ENCODE measurements at places on chromosomes 5 and 9.
A peak's percentile ranks its signal among the peaks of the same experiment; 100 is the strongest.

- DNase-seq: no peak
Observed at GRCh38 chr9:134396825-134397224, 70.6 kb downstream of the RXRA start.

GRCh38 chr5:143896966-143897365 is 85.0 kb downstream of the HMHB1 start:
- DNase-seq: peak; percentile 67

DNA sequence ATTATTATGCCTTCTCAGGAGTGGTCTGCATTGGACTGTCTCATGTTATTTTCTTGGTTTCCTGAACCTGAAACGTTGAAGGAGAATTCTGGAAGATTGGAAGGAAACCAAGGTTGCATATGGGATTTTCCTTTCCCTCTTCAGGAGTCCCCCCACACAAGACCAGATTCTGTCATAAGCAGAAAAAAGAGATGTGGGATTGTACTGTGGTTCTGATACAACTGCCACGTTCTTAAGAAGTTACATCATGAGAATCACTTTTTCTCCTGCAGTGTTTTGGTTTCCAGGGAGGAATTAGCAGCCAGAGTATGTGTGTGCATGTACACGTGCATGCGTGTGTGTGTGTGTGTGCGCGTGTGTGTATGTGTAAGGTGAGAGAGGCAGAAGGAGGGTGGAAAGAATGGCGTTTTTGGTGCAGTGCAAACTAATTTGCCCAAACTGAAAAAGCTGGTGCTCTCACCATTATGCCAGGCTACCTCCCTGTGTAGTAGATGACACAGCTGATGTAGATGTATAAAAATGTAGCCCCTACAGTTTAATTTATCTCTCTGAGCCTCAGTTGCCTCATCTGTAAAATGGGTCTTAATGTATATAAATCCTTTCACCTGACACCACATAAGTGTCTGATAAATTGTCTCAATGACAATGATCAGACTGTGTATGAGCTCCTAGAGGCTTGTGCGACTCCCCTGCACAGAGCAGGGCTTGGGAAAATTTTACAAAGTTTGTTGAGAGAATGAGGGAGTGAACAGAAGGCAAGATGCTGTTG is 38.6 kb downstream of the RALGPS1 start:
- DNase-seq: peak; percentile 47

GRCh38 chr5:76583163-76584047 is 39.8 kb downstream of the F2RL2 start:
- peak; percentile 39 for DNase-seq

- no peak for DNase-seq
Observed at GRCh38 chr5:35369965-35370790, 139.9 kb upstream of the PRLR start.

DNA sequence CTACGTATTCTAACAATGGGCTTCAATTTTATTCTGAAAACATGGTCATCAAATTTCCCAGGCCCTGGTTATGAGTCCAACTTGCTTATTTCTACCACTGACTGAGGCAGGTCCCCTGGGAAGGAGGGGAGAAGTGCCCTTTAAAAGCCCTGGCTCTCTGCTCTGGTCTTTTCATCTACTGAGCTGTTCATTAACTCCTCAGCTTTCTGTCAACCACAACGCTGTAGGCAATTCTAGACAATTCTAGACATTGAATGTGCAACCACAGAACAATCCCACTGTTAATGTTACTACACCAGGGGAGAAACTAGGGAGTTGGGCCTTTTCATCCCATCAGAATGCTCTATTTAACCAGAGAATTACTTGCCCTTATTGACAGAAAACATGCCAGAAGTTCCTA is 10.0 kb downstream of the MOCS2 start:
- DNase-seq: peak; percentile 30

DNA sequence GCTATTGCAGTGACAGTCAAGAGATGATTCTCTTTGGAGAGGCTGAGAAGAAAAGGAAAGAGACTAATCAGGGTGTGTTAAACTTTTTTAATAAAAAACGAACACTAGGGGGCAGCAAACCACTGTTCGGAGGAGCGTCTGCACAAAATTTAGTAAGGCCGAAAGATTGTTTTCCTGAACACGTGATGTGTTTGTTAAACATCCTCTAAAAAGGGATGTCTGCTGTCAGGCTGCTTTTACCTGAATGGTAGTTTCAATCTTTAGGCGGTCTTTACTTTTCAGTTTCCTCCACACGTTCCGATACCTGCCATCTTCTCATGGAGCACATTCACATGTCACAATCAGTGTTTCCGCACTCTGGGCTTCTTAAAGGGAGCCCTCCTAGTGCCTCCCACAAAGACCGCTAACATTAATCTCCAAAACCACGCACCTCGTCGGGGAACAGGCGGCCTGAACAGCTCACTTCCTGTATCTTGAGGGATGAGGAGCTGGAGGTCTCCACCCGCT is 125.2 kb downstream of the GPBP1 start:
- peak; percentile 91 for DNase-seq

GRCh38 chr5:67770431-67771025 is 445.0 kb upstream of the PIK3R1 start:
- DNase-seq: no peak

- no peak for DNase-seq
Observed at GRCh38 chr5:88948746-88949600, 66.0 kb upstream of the MEF2C start.

GRCh38 chr9:15433191-15433590 is 10.5 kb downstream of the SNAPC3 start:
- DNase-seq: no peak

DNA sequence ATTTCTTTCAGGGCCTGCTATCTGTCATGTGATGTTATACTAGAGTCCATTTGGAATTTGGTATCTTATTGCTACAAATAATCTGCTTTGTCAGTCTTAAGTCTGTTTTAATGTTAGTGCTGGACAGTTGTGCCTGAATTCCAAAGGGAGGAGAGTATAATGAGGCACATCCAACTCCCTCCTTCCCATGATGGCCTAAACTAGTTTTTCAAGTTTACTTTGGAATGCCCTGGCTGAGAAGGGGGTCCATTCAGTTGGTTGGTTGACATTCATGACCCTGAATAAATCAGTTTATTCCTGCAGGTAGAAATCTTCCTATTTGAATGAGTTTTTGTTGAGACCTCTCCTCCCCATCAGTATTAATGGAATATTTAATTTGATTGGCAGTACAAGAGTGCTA is 9.4 kb upstream of the LRRTM2 start:
- no peak for DNase-seq

GRCh38 chr9:15386465-15386864 is 36.2 kb upstream of the SNAPC3 start:
- no peak for DNase-seq

- DNase-seq: no peak
Observed at GRCh38 chr5:102857076-102857818, 102.1 kb downstream of the PAM start.

DNA sequence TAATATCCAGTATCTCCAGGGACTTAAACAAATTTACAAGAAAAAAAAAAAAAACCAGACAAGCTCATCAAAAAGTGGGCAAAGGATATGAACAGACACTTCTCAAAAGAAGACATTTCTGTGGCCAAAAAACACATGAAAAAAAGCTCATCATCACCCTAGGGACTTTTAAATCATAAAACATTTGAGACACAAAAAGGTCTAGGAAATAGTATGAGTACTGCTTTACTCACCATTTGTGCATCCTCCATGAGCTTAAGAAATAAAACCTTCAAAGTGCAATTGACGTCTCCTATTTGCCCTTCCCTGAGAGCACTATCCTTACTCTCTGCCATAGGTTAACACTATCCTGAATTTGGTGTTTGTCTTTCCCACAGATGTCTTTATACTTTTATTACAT is 193.7 kb upstream of the NREP start:
- DNase-seq: peak; percentile 72

DNA sequence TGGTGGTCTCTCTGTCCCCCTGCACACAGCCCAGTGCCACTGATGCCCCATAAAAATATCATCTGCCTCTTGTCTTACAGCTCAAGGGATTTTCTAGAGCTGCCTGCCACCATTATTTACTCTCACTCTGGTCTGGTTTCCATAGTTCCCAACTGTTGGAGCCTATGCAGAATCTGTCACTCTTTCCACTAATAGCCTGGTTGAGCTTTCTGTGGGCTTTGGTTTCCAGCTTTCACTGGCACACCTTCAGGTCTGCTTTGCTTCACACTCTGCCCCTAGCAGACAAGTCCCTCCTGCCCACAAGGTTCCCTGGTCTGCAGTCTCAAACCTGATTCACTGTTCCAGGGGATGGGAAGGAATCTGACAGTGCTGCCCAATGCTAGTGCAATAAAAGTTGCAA is 103.0 kb upstream of the FTMT start:
- DNase-seq: no peak

DNA sequence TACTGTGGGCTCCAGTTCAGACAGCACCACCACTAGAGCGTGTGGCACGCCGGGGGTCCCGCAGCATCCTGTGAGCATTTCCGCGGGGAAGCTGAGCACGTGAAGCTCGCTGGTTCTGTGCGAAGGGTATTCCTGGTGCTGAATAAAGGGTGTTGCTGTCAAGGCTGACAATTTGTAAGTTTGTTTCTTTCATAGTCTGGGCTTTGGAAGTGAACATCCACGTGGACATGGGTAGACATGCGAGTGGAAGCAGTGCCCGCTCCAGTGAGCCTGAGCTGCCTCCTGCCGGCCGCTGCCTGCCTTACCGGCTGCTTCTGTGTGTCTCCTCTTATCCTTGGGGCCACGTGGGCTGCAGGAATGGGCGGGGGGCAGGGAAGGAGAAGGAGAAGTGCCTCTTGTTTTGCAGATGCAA is 14.7 kb downstream of the NDUFS6 start:
- no peak for DNase-seq

- DNase-seq: no peak
Observed at GRCh38 chr5:117143406-117143805, 568.8 kb upstream of the SEMA6A start.

DNA sequence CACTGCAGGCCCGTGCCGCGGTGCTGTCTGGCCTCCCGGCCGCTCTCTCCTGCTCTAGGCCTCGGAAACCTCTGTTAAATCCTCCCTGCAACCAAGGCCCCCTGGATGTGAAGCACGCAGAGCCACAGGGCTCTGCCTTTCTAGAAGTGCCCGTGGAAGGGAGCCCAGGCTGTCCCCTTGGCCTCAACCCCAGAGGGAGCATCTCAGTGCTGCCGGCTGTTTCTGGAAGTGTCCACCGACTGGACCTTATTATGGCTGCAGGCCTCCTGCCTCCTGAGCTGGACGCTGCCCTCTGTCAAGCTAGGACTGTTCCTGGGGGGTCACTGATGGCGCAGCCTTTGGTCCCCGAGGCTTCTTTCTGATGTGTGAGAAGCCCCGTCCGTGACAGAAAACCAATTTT is 40.4 kb upstream of the PHYKPL start:
- no peak for DNase-seq

- DNase-seq: peak; percentile 51
Observed at GRCh38 chr9:16425562-16426231, 444.8 kb downstream of the BNC2 start.

DNA sequence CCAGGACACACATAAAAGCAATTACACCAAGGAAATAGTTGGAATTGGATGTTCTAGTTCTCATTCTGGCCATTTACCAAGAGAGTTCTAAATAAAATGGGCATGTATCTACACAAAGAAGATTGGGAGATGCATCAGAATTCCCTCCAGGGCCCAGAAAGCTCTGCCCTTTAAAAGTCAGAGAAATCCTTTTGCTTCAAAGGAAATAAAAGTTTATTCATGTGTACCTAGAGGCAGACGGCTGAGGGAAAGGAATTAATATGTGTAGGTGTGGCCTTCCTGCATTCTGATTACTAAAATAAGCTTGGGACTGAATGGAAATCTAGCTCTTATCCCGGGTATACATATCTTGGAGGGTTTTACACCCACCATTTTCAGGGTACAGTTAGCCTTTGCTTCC is 719.4 kb downstream of the SEMA5A start:
- no peak for DNase-seq

DNA sequence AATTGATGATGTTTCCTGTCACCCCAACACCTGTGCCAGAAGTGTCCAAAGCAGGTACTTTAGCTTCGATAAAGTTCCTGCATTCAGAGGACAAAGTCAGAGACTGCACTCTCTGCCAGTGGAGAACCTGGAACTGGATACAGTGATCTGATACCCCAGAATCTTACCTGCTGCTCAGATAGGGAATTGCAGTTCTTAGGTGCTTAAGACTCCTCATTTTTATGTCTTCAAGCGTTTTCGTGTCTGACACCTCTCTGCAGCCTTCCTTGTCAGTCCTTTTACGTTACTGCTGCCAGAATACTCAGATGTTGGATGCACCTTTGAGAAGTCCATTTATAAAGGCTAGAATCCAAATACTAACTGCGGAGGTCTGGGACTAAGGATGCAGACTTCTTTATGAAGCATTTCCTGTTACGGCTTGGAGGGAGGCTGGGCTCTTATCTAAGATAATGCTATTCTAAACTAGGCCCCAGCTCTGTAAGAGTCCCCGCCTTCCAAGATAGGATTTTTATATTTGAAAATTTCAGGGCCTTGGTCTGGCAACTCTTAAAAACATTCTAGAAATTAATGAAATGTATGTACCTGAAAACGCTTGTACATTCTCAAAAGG is 1.9 kb downstream of the ISOC1 start:
- no peak for DNase-seq

GRCh38 chr9:18976709-18977531 is 56.1 kb downstream of the SAXO1 start:
- peak; percentile 83 for DNase-seq

GRCh38 chr9:479971-480350 is 265.3 kb downstream of the DOCK8 start:
- no peak for DNase-seq

DNA sequence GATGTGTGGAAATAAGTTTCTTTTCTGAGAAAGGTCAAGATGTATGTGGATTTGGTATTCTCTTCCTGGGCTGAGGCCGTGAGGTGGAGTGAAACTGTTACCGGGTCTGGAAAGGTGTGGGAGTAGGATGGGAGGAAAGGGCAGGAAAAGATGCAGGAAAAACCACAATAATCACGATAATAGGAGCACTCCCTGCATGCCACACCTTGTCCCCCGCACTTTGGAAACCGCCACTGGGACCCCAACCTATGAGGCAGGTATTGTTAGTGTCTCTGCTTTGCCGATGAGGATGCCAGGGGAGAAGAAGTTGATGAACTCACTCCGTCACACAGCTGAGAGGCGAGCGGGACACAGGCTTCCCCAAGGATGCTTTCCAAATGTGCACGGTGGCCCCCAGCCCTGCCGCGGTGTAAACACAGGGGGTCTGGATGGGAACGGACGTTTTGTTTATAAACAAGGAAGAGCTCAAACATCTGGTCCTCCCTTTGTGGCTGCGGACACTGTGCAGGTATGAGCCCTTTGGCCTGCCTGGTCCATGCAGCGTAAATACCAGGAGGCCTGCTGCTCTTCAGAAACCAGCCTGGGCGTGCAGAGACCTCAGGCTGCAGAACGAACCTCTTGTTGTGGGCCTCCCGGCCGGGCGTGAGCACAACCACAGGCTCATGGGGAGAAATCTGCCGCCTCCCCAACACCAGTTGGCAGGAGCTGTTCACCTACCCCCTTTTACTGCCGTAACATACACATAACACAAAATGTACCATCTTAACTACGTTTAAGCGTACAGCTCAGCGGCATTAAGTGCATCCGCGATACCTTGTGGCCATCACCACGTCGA is 126.7 kb downstream of the COL23A1 start:
- no peak for DNase-seq

Measured in astrocyte of the spinal cord (primary cell).